Thoracic aorta (tissue), 2 donors: ENCODE measurements at places on chromosomes 1 and 21. TPM values are rescaled to one million over a fixed set of nuclear protein-coding genes. Genes with fewer than 3 reads are reported as not detected.

C1orf87 gene
- total RNA-seq, result 1.5 TPM

OVAAL gene
- not detected for total RNA-seq

RUNX3 gene
- 8.5 TPM for total RNA-seq

CROCC gene
- total RNA-seq, result 56.2 TPM

PLA2G2F gene
- total RNA-seq, result not detected

GBP6 gene
- not detected for total RNA-seq

OR2T2 gene
- not detected for total RNA-seq

TMIGD3 gene
- 4.7 TPM for total RNA-seq

BRDT gene
- total RNA-seq, result not detected

STRIP1 gene
- 61.6 TPM for total RNA-seq

ADCY10 gene
- 0.54 TPM for total RNA-seq

RGS16 gene
- 15.2 TPM for total RNA-seq

DPT gene
- total RNA-seq, result 85.7 TPM

DLGAP3 gene
- 0.14 TPM for total RNA-seq

TEKT2 gene
- total RNA-seq, result not detected
